Brain pericyte (primary cell): ENCODE measurements at places on chromosomes 7 and 10.

DNA sequence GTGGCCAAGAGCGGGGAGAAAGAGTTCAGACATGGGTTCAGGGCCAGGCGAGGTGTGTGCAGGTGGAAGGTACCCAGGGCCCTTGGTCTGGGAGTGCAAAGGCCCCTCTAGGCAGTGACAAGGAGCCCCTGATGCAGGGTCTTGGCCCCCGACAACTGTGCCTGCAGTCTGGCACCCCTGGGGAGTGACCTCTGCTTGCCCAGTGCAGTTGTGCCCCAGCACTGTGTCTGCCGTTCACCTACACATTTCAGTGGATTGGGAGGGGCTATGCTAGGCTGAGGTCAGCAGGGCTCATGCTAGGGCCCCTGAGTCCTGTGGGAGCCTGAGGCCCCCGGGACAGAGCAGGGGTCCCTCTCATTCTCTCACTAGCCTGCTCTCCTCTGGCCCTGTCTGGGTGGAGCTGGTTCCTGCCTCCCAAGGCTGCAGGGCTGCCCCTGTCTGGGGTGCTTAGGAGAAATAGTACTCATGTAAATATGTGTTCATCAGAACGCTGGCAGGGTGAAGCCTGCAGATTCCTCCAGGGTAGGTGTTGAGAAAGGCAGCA is 550.4 kb downstream of the TCERG1L start:
- no peak for DNase-seq

DNA sequence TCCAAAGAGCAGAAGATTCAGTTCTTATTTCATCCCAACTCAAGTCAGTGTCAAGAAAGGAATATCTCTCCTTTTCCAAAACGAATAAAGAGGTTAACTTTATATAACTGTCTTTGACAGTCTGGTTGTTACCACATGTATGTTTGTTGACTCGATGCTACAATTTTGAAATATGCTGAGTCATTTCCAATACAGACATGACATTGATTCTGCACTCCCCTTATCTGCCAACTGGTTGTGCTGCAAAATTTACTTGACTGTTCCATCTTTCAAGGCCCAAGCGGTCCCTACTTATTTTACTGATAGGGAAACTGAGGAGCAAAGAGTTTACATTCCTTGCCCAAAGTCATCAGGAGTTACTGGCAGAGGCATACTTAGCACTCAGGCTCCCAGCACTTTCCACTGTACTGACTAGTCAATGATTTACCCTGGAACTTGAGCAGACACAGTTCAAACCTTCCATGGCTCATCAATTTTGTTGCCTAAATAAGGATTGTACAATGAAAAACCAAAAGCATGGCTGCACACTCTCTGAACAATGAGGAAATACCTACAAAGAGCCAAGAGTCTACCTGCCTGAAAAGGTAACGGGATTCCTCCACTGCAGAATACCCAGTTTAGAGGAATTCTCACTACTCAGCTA is 52.8 kb downstream of the ABLIM1 start:
- DNase-seq = no peak

DNA sequence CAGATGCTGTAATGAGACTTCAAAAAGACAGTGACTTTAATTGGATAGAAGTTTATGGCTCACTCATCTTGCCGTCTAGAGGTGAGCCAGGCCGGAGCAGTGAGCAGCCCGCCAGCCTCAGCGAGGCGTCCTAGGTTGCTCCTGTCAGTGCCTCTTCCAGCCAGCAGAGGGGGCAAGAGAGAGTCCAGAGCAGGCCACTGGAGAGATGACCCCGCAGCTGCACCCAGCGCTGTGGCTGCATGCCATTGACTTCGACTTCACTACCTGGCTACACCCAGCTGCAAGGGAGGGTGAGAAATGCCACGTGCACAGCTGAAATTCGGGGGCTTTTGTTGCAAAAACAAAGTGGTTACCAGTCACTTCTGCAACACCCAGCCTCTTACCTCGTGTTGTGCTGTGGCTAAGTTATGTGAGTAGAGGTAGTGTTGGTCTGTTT is 26.5 kb downstream of the NUB1 start:
- no peak for DNase-seq

DNA sequence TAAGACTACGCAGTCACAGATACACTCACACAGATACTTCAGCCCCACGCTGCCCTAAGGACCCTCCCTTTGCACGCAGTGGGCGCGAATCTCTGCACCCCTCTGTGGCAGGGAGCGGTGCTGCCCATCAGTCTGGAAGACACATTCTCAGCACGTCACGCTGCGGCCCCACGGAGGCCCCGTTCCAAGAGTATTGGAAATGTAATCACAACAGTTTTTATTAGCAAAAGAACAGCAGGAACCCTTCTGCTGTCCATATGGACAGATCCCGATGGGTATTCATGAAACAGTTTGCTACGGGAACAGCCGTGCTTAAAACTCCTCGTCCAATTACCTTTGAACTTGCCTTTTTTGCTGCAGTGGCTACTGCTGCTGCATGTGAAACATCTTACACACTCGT is 131.0 kb downstream of the RPS24 start:
- no peak for DNase-seq

DNA sequence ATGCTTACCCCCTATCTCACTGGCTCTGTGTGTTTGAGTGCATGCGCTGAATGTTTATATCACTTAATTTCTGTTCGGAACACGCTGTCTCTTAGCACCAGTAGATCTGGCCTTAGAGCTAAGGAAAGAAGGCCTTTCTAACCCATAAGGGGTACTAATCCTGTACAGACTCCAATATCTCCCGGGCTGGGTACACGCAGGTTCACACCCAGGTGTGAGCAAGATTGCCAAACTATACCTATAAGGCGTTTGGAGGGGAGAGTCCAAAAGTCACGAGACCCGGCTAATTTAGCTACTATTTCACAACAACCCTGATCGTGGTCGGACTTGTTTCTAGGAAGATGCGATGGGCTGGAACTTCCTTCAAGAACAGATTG is 727 bp upstream of the PDSS1 start:
- no peak for DNase-seq

GRCh38 chr10:117972168-117972837 is 74.4 kb downstream of the RAB11FIP2 start:
- DNase-seq = no peak

DNA sequence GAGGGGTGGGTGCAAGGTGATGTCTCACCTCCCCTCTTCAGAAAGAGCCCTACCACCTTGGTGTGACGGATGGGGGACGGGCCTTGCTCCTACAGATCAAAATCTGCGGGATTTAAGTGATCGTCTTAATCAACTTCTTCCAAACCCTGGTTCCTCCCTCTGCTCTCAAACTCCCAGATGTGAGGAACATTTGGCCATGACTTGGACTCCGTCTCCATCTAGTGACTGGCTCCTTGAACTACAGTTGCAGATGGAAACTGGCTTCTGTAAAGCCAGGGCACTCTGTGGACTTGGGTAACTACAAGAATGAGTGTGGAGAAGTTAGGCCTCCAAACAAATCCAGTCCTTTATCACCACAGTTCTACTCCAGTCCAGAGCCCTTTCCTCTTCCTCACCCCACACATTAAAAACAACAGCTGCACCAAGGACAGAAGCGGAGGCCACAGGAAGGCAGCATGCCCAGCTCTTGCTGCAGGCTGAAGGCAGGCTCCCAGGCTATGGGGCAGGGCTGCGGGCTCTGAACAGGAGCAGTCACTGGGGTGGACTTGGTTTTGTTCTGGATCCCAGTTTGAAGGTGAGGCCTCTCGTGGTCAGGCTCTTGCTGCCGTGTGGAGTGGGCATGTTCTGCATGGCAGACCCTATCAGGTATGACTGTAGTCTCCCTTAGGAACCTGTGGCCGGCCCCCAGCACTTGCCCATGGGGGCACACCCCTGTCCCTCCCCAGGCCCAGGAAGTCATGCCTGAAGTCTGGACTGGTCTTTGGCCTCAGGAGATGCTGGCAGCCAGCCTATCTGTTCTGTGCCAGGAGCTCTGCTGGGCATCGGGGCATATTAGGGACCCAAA is 79.4 kb downstream of the VWC2 start:
- no peak for DNase-seq

DNA sequence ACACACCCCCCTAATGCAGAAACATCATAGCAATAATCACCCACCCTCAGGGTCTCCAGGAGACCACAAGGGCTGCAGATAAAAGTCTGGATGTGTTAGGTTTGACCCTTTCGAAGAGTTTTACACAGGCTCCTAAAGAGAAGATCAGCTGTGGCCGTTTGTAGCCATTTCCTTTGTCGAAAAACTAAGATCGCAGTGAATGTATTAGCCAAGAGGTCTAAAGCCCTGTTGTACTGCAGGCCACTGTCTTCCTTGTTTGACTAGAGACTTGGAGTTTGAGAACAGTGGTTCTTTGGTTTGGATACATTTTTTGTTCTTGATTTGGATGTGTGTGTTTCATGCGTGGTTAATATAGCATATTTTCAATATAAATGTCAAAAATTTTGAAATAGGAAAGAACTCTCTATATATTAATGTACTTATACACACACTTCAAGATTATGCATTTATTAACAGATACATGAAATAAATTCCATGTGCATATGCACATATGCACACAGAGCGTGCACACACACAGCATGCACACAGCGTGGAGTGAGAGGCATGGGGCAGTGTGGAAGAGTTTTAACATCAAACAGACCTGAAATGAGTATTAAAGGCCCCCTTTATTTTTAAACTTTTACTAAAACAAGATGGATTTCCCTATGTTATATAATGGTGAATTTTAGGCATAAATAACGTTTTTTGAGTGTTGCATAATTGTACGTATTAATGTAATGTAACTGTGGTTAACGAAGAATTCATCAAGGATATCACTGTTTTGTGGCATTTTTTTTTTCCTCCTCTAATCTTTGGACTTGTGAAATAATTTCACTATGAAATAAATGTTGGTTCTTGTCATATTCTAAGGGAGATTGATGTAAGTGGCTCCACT is 2.2 kb downstream of the IKZF1 start:
- DNase-seq = no peak

DNA sequence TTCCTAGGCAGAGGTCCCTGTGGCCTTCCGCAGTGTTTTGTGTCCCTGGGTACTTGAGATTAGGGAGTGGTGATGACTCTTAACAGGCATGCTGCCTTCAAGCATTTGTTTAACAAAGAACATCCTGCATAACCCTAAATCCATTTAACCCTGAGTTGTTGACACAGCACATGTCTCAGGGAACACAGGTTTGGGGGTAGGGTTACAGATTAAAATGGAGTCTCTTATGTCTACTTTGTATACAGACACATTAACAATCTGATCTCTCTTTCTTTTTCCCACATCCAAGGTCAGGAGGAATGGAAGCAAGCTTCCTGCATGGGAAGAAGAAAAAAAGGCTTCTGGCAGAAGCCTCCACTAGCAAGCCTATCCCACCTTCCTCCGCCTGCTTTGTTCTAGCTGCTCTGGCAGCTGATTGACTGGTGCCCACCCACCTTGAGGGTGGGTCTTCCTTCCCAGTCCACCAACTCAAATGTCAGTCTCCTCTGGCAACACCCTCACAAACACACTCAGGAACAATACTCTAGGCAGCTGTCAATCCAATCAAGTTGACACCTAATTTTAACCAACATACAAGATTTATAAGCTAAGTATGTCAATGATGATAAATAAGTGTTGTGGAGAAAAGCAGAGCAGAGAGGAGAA is 176.5 kb upstream of the CCZ1B start:
- DNase-seq = no peak

DNA sequence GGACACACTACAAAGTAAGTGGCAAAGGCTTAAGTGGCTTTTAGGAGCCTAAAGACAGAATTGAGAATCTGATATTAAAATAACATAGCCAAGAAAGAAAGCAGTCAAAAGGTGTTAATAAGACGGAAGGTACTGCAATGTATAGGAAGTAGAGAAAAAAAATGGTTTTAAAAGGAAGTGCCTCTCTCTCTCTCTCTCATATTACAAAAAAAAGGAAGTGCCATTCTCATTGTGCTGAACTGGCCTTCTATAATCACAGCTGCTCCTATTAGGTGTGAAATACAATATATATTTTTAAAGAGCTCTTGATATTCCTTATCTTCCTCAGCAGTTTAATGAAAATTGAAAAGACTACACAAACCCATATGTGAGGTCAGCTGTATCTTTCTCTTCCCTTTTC is 199.4 kb upstream of the NPVF start:
- no peak for DNase-seq

GRCh38 chr10:60148266-60148840 is 241.3 kb downstream of the ANK3 start:
- DNase-seq = peak; percentile 40

- DNase-seq = no peak
Measured at GRCh38 chr10:130786365-130786966, 525.1 kb downstream of the TCERG1L start.

DNA sequence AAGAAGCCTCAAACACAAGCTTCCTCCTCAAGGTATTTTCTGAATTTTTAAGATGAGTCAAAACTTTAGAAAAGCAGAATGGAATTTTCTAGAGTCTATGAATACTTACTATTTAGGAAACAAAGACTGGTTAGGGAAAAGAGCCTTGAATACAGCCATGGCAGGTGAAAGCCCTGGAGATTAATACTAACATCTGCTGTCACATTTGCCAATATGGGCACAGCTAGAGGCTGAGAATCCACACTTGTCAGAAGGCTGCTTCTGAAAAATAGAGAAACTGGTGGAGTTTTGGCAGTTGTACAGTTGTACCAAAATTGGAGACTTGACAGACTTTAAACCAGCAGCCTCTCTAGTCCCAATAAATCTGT is 24.3 kb upstream of the CNNM1 start:
- DNase-seq = no peak

DNA sequence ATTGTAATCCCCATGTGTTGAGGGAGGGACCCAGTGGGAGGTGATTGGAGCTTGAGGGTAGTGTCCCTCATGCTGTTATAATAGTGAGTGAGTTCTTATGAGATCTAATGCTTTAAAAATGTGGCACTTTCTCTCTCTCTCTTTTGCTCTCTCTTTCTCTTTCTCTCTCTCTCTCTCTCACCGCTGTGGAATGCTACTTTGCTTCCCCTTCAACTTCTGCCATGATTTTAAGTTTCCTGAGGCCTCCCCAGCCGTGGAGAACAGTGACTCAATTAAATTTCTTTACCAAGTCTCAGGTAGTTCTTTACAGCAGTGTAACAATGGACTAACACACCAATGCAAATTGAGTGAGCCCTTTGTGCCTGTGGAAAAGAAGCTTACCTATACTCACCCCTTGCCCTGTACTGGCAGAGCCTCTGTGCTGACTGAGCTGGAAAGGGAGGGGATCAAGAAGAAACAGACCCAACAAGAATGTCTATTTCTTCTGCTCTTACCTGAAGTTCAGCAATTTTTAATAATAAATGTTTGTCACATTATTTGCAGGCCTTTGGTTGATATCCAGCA is 642.5 kb upstream of the KCND2 start:
- DNase-seq = no peak

- no peak for DNase-seq
Measured at GRCh38 chr7:115838829-115839228, 191.7 kb downstream of the TFEC start.

DNA sequence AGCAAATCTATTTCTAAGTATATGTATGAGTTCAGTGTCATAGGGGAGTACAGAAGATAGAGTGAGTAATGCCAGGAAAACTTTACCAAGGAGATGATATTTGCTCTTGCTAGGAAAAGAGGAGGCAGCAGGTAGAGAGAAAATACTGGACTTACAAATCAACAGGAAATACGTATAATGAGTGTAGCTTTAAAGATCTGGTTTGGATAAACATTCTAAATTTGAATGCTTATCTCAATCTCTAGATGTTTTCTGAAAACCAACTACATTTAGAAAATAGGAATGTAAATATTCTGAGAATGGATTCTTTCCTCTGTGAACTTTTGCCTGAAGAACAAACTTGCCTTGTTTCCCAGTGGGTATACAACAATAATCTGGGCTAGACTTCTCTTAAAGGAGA is 46.9 kb upstream of the GNAI1 start:
- DNase-seq = no peak

- DNase-seq = no peak
Measured at GRCh38 chr7:79452495-79453265, 787 bp downstream of the MAGI2 start.

- DNase-seq = no peak
Measured at GRCh38 chr10:72253578-72253977, 20.1 kb upstream of the DDIT4 start.
